NAMALWA (cell line): ENCODE measurements at places on chromosomes 1 and 21.

GRCh38 chr1:151425103-151425502 is 25.7 kb downstream of the PSMB4 start:
- no peak for DNase-seq

- no peak for DNase-seq
Measured at GRCh38 chr21:34092262-34092921, 19.0 kb downstream of the MRPS6 start.

- DNase-seq: no peak
Measured at GRCh38 chr1:43936431-43937151, 3.0 kb downstream of the ARTN start.

DNA sequence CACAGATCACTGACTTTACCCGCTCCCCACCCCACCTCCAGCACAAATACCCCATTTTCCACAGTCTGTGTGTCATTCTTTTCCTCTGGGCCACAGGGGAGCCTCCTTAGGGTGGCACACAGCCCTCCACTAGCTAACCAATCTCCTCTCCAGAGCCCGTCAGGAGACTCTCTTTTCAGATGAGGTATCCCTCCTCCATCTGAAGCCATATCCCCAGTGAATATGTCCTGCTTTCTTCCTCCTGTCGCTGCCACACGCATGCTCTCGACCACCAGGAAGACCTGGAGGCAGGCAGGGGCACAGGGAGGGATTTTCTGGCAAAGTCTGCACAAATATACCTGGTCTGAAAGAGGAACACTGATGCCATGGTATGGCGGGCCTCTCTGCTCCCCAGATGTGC is 635 bp downstream of the ZNF648 start:
- DNase-seq: no peak

DNA sequence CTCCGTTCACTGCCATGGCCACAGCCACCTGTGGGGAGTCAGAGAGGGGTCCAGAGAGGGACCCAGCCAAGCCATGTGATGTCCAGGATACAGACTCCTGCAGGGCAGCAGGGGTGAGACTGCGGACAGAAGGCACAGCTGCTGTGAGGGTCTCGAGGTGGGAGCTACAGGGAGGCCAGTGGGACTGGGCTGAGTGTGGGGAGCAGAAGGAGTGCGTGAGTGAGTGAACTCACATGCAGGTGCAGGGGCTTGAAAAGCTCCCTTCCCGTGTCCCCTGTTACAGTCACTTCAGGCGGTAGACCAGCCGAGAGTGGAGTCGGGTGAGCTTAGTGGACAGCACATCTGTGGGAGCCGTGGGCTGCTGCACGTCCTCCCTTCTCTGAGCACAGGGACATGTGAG is 42.4 kb downstream of the S100B start:
- no peak for DNase-seq

DNA sequence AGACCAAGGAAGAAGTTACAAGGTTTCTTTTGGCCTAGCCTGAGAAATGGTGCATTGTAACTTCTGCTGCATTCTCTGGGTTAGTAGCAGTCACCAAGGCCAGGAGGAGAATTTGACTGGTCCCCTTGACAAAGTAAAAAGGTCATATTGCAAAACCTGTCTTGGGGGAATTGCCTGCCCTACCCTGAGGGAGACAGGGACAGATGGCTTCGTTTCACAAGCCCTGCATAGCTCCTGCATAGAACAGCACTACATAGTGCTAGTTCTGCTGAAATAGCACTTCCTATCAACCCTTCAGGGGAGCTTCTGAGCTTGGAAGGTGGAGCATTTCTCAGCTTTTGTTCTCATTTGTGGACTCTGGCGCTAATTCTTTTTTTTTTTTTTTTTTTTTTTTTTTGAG is 20.4 kb upstream of the AK2 start:
- DNase-seq: no peak

DNA sequence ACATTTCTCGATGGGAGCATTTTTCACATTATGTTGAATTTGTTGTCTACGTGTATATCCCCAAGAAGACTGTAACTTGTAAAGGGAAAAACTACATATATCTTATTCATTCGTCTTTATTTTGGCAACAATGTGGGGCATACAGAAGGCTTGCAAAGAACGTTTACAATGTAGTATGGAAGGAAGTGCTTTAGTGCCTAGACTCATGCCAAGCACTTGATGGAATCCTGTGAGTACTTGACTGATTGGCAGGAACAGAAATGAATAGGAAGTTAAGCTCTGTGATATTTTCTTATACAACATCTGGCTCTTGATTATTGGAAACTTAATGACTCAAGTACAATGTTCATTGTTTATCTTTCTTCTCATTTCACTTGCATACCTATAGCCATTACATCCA is 284.4 kb downstream of the LRRC7 start:
- DNase-seq: no peak

DNA sequence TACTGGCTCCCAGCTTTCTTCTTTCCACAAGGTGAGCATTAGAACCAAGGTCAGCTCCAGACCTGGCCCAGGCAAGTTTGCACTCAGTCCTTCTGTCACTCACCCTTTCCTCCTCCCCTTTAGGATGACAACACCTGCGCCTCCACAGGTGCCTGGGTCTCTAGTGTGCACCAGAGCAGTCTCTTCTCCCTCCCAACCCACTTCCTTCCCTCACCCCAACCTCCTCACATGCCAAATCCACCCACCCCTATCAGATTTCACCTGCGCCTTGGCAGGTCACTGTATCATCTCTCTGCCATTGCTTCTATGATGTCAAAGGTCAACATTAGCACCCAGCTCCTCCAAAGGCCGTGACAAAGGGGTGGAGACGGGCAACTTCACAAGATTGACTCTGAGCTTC is 38.0 kb downstream of the LBR start:
- no peak for DNase-seq

DNA sequence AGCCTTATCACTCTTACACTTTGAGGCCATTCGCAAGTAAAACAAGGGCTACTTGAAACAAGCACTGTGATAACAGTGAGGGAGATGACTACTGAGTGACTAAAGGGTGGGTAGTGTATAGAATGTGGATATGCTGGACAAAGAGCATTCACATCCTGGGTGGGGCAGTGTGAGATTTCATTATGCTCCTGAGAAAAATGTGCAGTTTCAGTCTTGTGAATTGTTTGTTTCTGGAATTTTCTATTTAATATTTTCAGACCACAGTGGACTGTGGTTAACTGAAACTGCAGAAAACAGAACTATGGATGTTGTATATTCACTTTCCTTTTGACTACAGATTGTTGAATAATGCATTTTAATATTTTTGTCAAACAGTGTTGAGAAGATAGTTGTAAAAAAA is 25.1 kb upstream of the B3GALT2 start:
- DNase-seq: no peak

DNA sequence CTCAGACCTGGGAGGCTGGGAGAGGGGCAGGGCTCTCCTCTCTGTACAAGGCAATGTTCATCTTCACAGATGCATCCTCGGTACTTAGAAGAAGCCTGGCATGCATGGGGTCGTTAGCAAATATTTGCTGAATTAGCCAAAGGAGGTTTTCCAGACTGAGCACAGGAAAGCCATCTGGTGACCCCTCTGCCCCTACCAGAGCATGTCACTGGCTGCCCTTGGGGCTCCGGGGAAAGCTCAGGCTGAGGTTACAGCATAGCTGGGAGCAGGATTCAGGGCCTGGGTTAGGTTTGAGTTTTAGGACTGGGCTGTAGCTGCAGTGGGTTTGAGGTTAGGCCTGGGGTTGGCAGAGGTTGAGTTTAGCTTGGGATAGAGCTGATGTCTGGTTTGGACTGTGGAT is 43.4 kb upstream of the ZBTB40 start:
- DNase-seq: no peak

- DNase-seq: no peak
Measured at GRCh38 chr1:207826557-207827487, 75.0 kb downstream of the CD46 start.

GRCh38 chr1:151710187-151710840 is 6.3 kb downstream of the CELF3 start:
- peak; percentile 51 for DNase-seq

DNA sequence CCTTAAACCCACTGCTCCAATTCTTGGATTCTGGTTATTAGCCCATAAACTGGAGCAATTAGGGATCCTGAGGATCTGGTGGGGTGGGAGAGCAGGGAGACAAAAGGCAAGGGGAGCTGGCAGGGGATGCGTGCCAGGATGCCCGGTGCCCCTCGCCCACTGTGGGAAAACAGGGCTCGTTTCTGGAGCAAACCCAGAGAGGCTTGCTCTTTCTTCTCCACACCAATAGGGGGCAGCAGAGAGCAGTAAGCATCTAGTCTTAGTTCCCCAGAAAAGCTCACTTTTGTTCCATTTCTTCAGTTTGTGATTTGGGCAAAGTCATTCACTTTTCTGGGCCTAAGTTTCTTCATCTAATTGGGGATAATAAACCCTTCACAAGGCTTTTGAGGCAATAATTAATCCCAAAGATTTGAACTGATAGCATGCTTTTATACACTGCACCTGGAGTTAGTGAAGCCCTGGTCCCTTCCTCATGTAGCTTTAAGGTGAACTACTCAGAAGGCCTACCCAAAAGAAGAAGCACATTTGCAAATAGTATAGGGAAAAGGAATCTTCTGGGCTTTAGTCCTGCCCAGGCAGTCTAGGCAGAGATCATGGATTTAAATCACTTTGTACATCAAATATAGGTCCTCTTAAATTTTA is 160.6 kb upstream of the USP24 start:
- DNase-seq: peak; percentile 57

GRCh38 chr1:35726450-35727433 is 8.1 kb upstream of the C1orf216 start:
- DNase-seq: peak; percentile 67
